Bronchus fibroblast of lung (primary cell): ENCODE measurements at places on chromosomes 7 and 10. TPM values are rescaled to one million over a fixed set of nuclear protein-coding genes. Genes with fewer than 3 reads are reported as not detected.

Gene NME8
- not detected in 2 replicates for total RNA-seq

Gene TMEM139
- 0.17 and 0.45 TPM in 2 replicates for total RNA-seq

Gene CTNNA3
- not detected in 2 replicates for total RNA-seq

Gene NOS3
- 4.3 and 4.9 TPM in 2 replicates for total RNA-seq

Gene STRIP2
- total RNA-seq, result 5.6 and 8.6 TPM in 2 replicates

Gene UBE2D1
- 10.4 and 11.1 TPM in 2 replicates for total RNA-seq

Gene DLG5
- total RNA-seq, result 21.9 and 22.6 TPM in 2 replicates

Gene C7orf33
- not detected in 2 replicates for total RNA-seq

Gene TSPAN14
- 28.6 and 34.5 TPM in 2 replicates for total RNA-seq

Gene HIPK2
- total RNA-seq, result 14.7 and 15.5 TPM in 2 replicates

Gene GFRA1
- 0.89 and 1.8 TPM in 2 replicates for total RNA-seq

Gene SPAM1
- not detected in 2 replicates for total RNA-seq

Gene BCCIP
- total RNA-seq, result 48.6 and 53.5 TPM in 2 replicates

Gene SPDYE2
- total RNA-seq, result not detected in 2 replicates

Gene OPTN
- total RNA-seq, result 22.9 and 27.2 TPM in 2 replicates

Gene INMT
- 2.1 and 2.5 TPM in 2 replicates for total RNA-seq

Gene PNLIPRP1
- total RNA-seq, result not detected in 2 replicates

Gene RAPGEF5
- total RNA-seq, result 0.15 and 0.34 TPM in 2 replicates

Gene VGF
- 1.7 and 1.9 TPM in 2 replicates for total RNA-seq

Gene AZGP1
- under 0.01 TPM in 1 of 2 replicates, not detected in the other for total RNA-seq

Gene SGCE
- total RNA-seq, result 56.3 and 57.5 TPM in 2 replicates

Gene SDK1
- 4.7 and 4.9 TPM in 2 replicates for total RNA-seq

Gene C10orf105
- total RNA-seq, result not detected in 2 replicates
